Bronchus fibroblast of lung (primary cell): ENCODE measurements at places on chromosomes 13 and 19. TPM values are rescaled to one million over a fixed set of nuclear protein-coding genes. Genes with fewer than 3 reads are reported as not detected.

Gene IFNL1
- total RNA-seq, result not detected in 2 replicates

Gene ZNF569
- total RNA-seq, result 4.0 and 5.4 TPM in 2 replicates

Gene DAND5
- not detected in 2 replicates for total RNA-seq

Gene ZNF302
- total RNA-seq, result 5.6 and 7.7 TPM in 2 replicates

Gene OR7D2
- not detected in 2 replicates for total RNA-seq

Gene OR7A5
- total RNA-seq, result not detected in 2 replicates

Gene GPR4
- total RNA-seq, result under 0.01 and 0.17 TPM in 2 replicates

Gene F10
- total RNA-seq, result 9.4 and 12.0 TPM in 2 replicates

Gene POSTN
- total RNA-seq, result 5.8 and 7.1 TPM in 2 replicates
